ENCODE measurements at places on chromosomes 13 and 19.

- DNase-seq, result no peak
Observed at GRCh38 chr13:101648766-101649487, 196.5 kb downstream of the ITGBL1 start.

DNA sequence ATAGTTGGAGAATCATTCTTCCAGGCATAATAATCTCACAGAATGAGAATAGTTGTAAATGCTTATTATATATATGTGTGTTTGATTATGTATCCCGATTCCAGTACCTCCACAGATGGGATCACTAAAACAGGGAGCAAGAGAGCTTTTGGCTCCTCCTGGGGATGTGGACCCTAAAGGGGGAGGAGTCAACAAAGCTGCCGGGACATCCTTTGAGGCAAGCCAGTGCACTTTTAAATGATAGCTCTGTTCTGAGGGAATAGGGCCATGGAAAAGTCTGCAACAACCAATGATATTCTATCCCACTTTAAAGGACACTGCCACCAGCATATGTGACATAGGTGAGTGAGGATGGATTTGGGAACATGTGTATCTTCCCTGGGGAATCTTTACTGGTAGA is 40.8 kb downstream of the SLITRK5 start:
- no peak for DNase-seq

DNA sequence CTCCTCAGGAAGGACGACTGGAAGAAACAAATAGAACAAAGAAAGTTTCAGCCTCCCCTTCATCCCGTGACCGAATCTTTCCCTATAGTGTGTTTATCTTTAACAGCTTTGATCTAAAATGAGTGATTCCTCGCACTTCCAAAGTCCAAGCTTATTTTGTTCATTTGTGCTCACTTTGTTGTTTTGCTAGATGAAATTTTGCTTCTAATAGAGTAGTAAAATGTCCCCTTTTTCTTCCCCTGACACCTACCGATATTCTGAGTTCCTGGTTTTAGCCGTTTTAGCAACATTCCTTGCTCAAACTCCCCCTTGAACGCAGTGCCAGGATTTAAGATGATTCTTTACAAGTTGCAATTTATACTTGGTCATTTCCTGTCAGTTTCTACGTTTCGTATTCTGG is 204.2 kb downstream of the FGF9 start:
- no peak for DNase-seq

DNA sequence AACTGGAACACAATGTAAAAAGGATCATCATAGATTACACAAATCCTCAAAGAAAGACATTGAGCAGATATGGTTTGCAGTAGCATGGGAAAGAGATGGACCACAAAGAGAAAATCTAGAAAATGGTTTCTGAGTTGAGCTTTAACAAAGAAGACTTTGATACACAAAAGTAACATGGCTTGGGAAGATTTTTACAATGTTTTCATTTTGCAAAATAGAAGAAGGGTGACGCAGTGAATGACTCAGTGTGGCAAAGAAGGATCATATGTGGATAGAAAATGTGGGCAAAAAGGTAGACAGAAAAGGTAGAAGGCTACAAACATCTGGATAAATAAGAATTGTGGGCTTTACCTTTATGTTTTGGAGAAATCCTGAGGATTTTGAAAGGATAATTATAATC is 1220.5 kb downstream of the PCDH17 start:
- no peak for DNase-seq

DNA sequence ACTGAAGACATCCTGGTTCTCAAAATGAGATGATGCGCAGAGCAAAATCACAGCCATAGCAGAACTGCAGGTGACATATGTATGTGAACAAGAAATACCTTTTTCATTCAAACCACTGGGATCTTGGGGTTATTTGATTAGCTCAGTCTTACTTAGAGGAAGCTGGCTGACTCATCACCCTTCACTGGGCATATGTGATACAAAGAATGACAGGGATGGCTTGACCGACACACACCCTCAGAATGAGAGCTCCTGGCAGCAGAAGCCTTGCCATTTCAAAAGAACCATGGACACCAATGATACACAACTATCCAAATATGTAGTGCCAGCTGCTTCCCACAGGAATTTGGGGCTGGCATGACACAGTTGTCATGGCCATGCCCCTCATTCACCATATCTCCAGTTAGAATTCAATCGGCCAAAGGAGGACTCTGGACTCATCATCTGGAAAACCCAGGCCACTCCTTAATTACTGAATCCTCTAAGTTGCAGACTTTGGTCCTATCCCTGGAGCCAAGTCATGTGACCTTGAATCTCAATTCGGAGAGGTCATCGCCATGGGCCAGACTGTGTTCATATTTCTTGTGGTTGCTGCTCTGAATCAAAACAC is 115.8 kb downstream of the KATNAL1 start:
- no peak for DNase-seq

- no peak for DNase-seq
Observed at GRCh38 chr19:19121371-19121770, 16.9 kb downstream of the TMEM161A start.

- no peak for DNase-seq
Observed at GRCh38 chr19:49474542-49474924, 518 bp downstream of the FLT3LG start.

- DNase-seq, result no peak
Observed at GRCh38 chr19:10191347-10191746, 3.4 kb downstream of the DNMT1 start.

DNA sequence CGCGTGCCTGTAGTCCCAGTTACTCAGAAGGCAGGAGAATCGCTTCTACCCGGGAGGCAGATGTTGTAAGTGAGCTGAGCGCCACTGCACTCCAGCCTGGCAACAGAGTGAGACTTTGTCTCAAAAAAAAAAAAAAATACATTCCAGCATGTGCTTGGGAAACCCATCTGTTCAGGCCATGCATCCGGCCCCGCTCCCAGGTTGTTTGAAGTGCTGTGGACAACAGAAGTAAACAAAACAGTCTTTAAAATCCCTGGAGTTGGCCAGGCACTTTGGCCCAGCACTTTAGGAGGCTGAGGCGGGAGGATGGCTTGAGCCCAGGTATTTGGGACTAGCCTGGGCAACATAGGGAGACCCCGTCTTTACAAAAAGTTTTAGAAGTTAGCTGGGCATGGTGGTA is 3.2 kb upstream of the PTPRS start:
- DNase-seq, result no peak

- DNase-seq, result no peak
Observed at GRCh38 chr19:11848200-11848593, 329 bp upstream of the ZNF439 start.

GRCh38 chr13:78868991-78869390 is 210.0 kb upstream of the OBI1 start:
- DNase-seq, result no peak

DNA sequence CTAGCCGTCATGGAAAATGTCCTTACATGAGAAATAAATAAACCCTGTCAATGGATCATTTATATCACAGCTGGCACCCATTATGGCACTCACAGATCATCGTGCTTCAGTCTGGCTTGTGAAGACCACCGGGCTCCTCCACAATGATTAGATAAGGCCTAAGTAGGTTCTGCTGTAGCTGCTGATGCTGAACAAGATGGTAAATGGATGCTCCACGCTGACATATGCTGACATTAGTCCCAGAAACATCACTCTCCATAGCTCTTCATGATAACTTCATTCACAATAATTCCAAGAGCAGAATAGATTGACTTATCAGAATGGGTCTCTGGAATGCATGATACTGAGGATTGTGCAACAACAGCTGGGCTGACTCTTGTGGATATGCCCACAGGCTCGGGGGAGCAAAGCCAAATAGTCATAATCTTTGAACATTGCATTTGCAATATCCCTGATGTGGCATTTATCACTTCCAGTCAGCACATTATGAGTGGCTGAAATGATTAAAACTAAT is 63.8 kb upstream of the RXFP2 start:
- DNase-seq, result no peak

- no peak for DNase-seq
Observed at GRCh38 chr19:32450217-32450616, 44.6 kb downstream of the DPY19L3 start.

DNA sequence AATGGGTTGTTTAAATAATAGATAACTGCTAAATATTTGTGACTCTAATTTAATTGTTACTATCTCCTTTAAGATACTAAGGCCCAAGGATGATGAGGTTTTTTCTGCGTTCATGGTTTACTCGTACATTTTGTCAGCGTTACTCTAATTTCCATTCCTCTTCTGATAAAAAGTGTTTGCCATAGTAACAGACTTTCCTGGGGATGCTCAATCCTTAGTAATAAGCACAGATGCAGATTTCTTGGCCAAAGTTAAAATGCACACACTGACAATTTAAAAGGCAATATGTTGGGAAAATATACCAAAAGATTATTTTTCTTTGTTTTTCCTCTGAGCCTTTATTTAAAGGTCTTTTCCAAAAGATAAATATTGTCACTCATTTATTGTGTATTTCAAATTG is 149.6 kb downstream of the IRS2 start:
- no peak for DNase-seq

DNA sequence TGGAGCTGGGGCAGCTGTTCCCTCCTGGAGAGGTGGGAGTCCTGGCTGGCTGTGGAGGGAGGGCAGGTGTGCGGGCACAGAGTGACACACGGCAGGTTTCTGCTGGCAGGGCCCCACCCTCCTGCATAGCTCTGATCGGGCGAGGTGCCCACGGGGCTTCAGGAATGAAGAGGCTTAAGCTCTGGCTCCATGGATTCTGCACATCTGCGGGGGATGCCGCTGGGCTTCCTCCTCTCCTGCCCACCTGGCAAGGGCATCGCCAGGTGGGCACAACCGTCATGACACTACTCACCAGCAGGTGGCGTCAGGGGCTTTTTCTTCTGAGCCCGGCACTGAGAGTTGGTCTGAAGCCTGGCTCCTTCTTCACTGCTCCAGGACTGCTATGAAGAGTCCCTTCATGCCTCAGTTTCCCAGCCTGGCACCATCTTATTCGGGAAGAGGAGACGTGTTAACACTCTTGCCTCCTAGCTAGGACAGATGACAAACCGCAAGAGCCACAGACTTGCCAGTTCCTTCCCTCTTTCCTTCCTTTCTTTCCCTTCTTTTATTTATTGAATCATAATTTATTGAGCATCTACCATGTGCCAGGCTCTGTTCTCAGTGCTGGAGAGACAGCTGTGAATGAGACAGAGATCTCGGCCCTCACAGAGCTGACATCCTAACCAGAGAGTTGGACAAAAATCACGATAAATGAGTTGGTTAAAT is 15.2 kb upstream of the PAK4 start:
- DNase-seq, result no peak

- no peak for DNase-seq
Observed at GRCh38 chr13:111567637-111568036, 247.2 kb downstream of the TEX29 start.

DNA sequence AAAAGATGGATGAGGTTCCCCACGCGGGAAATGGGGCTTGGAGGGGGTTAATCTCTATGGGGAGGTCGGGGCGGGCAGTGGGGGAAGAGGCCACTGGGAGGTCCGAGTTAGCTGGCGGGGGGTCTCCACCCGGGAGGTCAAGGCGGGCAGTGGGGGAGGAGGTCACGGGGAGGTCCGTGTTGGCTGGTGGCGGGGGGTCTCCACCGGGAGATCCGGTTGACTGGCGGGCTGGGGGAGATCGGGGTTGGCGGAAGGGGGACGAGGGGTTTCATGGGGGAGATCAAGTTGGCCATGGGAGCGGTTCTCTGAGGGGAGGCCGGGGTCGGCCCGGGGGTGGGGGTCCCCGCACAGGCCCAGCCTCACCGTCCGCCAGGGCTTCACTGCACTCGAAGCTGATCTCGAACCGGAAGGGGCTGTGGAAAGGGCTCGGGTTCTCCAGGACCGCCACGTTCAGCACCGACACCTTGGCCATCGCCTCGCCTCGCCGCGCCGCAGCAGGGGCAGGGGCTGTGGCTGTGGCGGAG is 342 bp downstream of the ASF1B start:
- DNase-seq, result no peak

DNA sequence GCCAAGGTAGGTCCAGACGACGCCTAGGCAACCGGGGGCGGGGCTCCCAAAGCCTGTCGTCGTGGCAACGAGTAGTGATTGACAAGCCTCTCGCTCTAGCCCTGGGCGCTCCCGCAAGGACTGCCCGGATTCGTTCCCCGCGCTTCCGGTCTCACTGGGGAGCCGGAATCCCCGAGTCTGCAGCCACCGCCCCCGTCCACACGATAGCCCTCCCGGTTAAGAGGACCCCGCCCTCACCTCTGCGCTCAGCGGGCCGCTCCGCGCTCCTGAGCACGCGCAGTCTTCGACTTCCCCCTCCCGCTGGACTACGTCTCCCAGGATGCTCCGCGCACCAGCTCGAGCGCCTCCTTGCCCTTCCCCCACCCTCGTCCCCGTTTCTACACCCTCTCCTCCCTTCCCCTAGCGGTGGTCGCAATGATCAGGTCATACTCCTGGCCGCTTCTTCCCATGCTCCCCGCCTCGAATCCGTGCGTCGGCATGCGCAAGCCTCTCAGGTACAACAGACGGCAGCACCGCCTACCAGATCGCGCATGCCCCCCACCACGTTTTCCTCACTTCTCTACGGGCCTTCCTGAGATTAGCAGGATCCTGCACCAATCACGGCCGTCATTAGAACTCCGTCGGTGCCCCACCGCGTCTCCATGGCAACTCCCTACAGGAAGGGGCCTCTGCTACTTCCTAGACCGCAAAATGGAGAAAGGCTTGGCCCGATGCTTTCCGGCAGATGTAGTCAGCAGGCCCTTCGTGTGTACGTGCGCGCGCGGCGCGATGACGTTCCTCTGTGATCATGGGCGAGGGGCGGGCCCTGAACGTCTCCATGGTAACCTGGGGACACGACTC is at the start of gene MZF1:
Gene MZF1, minus strand, starts transcription at position 518 of the 840 bp plus-strand sequence. CDS start 1,946 bp downstream, outside the sequence.
- DNase-seq, result peak; percentile 100

DNA sequence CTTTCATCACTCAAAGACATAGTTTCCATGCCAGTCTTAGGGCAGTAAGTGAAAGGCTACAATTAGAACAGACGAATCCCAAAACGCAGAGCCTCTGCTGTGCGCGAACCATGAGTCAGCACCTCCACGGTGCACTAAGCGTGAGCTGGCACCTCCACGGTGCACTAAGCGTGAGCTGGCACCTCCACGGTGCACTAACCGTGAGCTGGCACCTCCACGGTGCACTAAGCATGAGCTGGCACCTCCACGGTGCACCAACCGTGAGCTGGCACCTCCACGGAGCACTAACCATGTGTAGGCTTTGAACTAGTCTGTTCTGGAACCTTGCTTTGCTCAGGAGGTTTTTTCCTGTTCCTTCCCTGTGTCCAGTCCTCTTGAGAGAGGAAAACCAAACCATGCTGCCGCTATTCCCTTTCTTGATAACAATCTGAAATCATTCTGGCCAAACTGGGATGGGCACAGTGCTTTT is 120.6 kb downstream of the IRS2 start:
- DNase-seq, result no peak

DNA sequence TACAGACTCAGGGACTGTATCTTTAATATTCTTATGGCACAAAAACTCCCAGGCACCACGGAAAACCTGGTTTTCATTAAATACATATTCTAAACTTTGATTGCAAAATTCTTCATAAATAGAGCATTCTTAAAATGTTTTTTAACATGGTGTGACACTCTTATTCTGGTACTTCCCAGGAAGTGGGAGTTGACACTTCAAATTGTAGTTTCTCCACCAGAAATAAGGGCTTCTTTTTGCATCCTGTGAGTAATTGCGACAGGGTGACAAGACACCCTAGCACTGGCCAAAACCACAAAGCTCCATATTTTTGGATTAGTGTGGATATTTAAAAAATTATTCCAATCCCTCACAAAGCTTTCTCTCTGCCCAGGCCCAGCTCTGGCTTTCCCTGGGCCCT is 43.6 kb upstream of the MTIF3 start:
- DNase-seq, result no peak
